ENCODE measurements at places on chromosomes 7 and 10.

DNA sequence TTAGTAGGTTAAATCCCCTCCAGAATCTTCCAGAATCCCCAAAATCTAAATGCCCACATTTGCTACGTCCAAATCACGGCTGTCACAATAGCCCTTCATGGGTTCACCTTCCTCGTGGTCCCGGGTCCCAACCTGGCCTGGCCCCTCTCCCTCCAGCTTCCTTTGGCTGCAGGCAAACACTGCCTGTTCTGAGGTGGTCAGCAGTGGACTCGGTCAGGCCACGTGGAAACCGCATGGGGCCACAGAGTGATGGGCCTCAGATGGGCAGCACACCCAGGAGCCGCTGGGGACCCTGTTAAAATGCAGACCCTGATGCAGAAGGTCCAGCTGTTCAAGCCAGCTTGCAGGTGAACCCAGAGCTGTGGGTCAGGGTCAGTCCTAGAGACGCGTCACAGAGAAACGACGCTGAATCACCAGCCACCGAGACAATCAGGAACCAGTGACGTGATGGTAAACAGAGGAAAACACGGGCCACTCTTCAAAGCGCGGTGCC lies 588.6 kb downstream of the DNAJB6 start:
- no peak for DNase-seq

GRCh38 chr7:3943779-3944520 lies 642.9 kb downstream of the SDK1 start:
- no peak for DNase-seq

GRCh38 chr7:99997545-99998137 lies 17.8 kb upstream of the ZKSCAN1 start:
- no peak for DNase-seq

DNA sequence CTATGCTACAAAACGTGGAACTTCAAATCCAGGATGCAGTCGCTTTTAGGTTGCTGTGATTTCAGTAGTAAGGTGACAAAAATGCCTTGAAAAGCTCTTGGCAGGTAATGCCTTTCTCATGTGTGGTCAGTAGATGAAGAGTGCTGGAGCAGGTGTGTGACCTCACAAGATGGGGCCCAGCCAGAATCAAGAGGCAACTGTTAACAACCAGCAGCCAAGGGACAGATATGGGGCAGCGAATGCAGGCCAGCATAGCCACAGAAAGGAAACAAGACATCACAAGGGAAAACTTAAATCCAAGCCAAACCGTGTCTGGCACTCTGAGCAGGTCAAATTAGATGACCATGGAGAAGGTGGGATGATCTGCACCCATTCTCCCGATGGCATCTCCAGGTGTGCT lies 12.3 kb downstream of the HUS1 start:
- DNase-seq, result no peak

- no peak for DNase-seq
Measured at GRCh38 chr7:72751978-72752377, 76.0 kb downstream of the TYW1B start.

DNA sequence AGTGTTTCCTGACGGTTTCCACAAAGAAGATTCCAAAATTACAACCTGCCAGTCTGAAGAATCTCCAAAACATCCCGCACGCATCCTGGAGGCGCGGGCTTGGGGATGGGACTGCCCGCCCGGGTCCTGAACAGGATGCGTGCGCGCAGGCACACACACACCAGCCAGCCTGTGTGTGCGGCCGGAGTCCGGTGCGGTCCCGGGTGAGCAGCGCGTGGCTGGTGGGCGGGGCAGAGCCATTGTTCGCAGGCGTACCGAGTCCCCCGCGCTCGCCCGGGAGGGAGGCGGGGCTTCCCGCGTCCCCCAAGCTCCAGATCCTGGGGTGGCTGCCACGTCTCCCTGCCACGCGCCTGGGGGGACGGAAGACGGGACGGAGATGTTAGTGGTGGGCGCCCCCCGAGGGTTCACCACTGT lies 675 bp upstream of the SCD start:
- DNase-seq, result peak; percentile 14

DNA sequence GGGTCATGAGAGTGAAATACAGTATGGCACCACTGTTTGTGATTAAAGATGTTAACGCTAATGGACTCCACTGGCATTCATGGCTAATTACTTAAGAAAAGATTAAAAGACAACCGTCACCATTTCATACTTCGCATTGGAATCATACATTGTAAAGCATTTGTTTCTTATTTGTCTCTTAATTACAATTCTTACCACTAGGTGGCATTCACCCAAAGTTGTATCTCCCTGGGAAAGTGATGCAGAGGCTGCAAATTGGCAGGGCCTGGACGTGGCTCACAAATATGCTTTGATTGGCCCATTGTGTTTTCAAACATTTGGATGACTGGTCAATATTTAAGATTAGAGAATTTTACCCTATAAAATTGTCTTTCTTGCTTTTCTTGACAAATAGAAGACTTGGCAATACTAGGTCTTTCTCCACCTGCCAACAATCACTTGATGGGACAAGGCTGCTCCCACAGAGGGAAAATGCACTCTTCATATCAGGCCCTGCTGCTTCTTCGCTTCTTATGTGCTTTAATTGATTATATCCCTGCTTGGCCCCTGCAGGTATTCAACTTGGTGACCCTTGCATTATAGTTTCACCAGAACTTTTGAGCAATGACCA lies 72.1 kb upstream of the STARD3NL start:
- DNase-seq, result peak; percentile 32

DNA sequence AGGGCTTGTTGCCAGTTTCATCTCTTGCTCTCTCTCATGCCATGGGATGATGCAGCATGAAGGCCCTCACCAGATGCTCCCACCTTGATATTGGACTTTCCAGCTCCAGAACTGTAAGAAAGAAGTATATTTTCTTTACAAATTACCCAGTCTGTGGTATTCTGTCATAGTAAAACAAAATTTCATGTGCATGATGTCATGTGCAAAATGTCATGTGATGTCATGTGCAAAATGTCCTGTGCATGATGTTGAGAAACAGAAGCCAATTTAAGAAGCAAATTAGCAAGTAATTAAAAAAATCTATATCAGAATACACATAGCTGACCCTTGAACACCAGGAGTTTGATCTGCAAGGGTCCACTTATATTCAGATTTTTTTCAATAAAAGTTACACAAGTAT lies 56.6 kb downstream of the DNAJC1 start:
- no peak for DNase-seq

DNA sequence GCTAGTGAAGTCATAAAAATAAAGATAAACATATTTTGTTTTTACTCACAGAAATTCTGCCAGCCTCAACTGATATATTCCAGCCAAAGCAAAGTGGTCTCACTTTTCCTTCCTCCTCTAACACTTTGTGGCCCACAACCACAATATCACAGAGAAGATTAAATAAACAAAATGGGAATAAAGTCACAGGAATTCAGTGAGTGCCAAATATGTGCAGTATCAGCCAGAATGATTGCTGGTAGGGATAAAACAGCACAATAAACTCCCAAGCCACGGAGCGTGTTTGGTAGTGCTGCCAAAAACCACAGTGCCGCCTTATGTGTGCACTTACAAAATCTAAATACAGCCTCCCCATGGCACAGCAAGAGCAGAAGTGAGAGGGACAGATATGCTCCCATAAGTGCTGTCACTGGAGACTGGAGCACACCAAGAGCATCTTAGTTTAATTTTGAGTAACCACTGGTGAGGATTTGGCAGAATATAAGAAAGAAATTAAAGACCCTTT lies 155.8 kb downstream of the POM121L12 start:
- DNase-seq, result no peak

DNA sequence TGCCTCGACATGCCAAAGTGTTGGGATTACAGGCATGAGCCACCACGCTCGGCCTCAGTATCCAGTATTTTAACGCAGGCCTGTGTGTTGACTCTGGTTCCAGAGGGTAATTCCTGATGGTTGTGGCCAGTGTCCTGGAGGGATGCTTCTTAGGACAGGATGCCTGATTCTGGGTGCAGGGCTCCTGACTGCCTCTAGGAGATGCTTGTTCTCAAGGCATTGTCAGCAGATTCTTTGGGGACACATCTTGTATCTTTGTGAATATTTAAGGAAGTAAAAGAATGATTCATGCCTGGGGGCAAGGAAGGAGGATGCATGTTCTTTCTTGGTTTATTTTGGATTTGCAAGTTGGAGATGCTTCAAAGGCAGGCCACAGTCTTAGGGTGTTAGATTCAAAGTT lies 2.2 kb downstream of the ZDHHC4 start:
- no peak for DNase-seq

GRCh38 chr10:8637640-8638039 lies 583.2 kb downstream of the GATA3 start:
- no peak for DNase-seq

- no peak for DNase-seq
Measured at GRCh38 chr7:151626422-151627115, 106.9 kb upstream of the RHEB start.

GRCh38 chr7:111561654-111561903 lies 713 bp downstream of the IMMP2L start:
- no peak for DNase-seq

- no peak for DNase-seq
Measured at GRCh38 chr10:133347710-133348517, 741 bp downstream of the PRAP1 start.
